ENCODE measurements at places on chromosomes 7 and 10.

DNA sequence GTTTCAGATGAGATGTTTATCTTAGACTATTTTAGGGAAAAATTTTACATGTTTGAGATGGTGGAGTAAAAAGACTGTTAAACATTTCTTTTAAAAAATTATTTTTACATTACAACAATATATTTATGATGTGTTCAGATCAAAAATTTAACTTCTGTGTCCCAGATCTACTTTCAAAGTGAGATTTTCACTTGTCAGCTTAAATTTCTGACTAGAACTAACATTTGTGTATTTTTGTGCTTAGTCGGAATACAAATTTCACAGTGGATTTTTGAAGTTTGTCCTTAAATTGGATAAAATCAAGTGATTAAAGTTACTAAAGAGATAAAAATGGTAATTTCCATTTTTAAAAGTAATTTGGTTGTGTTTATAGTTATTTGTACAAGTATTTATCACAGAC, 24.9 kb downstream of the TMEM106B start:
- no peak for DNase-seq

DNA sequence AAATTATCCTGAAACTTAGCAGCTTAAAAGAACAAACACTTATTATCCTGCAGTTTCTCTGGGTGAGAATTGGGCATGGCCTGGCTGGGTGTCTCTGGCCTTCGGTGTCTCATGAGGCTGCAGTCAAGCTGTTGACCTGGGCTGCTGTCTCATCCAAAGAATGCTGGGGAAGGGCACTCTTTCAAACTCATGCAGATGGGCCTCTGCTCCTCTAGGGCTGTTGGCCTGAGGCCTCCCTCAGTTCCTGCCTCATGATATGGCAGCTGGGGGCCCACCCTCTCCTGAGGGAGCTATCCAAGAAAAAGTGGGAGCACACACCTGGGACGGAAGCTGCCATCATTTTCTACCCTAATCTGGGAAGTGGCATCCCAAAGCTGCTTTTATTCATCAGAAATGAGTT, 43.6 kb downstream of the DRGX start:
- DNase-seq: no peak

GRCh38 chr10:70991140-70992124, 103.1 kb upstream of the PCBD1 start:
- no peak for DNase-seq

- no peak for DNase-seq
These were observed 3.2 kb upstream of the RADIL start for GRCh38 chr7:4886671-4887070.

DNA sequence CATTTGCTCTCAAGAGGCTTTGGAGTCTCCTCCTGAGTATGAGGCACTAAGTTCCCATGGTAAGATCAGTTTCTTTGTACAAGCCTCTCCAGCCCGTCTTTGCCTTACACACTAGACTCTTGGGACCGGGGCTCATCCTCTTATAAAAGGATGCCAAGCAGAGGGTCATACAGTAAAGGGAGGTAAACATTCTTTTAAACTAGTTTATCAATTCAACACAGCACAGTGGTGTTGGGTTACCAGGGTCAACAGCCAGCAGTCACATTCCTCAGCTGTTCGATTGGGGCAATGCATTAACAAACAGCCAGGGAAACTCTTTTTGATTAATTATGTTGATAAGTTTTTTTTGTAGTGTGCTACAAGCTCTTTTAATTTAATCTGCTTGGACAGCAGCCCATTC, 37.8 kb downstream of the HHEX start:
- DNase-seq: no peak

- no peak for DNase-seq
These were observed 137.7 kb downstream of the CNOT4 start for GRCh38 chr7:135372222-135372621.

GRCh38 chr10:11018855-11019631, 1.4 kb downstream of the CELF2 start:
- DNase-seq: no peak

GRCh38 chr10:124403548-124403947, 15.2 kb downstream of the OAT start:
- DNase-seq: peak; percentile 39

- no peak for DNase-seq
These were observed 233.7 kb downstream of the DGKI start for GRCh38 chr7:137613006-137613525.

GRCh38 chr7:140702774-140703173, 6.3 kb downstream of the NDUFB2 start:
- DNase-seq: no peak

DNA sequence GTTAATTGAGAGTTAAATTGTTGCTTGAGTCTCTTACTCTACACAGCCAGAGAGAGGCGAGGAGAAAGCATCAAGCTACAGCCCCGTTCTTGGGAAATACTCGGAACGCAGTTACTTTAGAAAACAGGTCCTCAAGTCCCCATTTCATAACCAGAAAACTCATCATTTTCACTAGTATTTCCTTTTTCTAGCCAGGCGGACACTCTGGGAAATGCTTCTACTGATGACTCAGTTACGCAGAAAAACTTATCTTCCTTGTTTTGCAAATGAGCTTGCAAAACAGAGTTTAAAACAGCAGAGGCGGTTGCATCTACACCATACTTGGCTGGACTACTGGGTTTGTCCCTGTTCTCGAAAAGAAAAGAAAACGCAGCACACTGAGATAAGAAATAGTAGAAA, 111.4 kb upstream of the FGFR2 start:
- DNase-seq: no peak

DNA sequence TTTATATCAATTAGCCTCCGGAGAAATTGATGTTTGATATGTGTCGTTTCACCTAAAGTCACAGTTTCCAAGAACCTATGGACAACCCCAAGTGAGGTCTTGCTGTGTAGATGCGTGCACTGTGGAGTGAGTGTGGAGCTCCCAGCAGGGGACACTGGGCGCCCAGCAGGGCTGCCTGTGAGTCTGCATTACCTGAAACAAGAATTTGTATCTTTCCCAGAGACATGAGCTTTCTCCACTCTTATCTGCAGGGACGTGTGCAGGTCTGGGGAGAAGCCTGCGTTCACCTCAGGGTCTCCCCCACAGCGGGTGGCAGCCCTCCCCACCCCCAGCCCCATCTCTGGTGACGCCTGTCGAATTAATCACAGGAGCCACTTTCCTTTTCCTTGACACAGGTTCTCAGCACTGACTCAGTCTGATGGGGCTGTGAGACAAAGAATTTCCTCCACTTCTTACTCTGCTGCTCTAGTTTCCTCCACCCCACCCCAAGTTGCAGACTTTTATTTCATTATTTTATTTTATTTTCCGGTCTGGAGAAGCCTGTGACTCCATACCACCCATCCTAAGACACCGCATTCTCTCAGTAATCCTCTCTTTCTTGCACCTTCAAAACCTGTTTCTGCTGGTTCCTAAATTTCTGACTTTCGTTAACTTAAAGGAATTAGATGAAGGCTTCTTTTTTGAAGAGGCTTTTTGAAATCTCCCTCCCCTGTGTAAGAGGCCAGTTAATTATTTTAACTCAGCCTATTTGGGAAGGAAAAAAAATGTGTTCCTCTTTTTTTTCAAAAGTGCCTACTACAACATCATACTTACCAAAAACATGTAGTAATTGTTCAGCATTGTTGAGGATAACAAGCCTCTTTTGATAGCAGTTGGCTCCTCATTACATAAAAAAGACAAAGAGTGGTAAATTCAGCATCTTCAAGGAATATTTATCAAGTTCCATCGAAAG, 17.0 kb upstream of the INSIG1 start:
- DNase-seq: no peak

Data from NCI-H1930 (cell line).